NCI-H1092 (cell line): ENCODE measurements at places on chromosomes 12 and 14.

- DNase-seq = no peak
Measured at GRCh38 chr14:64942531-64943111, at the start of gene GPX2. Gene GPX2, minus strand, starts transcription at chr14:64942745. Its CDS starts 19 bp downstream, at chr14:64942726.

GRCh38 chr12:125983094-125983783 lies 918.0 kb downstream of the AACS start:
- DNase-seq = no peak

DNA sequence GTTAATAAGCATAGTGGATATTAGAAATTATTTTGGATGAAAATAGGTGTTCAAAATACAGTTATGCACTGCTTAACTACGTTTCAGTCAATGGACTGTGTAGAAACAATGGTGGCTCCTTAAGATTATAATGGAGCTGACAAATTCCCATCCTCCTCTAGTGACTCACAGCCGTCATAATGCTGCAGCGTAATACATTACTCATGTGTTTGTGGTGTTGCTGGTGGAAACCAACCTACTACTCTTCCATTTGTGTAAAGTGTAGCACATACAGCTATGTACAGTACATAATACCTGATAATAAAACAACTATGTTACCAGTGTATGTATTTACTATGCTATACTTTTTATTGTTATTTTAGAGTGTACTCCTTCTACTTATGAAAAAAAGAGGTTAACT lies 111.2 kb upstream of the TMCC3 start:
- DNase-seq = no peak

DNA sequence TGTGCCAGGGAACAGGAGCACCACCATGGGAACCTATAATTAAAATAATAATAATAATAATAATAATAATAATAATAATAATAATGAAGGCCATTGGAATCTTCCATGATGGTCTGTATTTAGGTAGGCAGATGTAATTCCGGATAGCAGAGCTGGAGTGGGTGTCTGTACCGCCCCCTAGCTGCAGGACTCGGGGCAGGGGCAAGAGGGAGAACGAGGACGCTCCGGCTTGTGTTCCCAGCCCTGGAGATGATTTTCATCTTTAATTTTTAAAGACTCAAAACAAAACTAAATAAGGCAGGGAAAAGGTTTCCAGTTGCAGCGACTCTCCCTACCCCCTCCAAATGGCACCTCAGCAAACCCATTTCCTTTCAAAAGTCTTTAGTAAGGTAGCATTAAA lies 501.1 kb downstream of the VRK1 start:
- DNase-seq = no peak

DNA sequence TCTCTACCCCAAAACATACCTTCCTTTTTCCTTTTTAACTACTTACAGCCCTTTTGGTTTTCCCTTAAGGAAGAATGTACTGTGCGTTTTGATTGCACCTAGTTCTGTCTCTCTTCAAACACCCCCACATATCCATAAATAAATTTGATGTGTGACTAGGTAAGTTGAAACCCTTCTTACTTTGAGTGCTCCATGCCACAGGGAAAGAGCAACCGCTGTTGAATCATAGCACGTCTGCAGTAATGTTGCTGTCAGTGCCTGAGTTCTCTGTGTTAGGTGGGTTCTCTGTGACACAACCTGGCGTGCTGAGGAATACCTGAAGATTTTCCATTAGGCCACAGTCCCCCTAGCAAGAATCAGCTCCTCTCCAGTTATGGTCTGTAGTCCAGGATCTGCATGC lies 102.1 kb downstream of the FIGNL2 start:
- DNase-seq = no peak

GRCh38 chr12:39301422-39301821 lies 141.5 kb downstream of the KIF21A start:
- no peak for DNase-seq

DNA sequence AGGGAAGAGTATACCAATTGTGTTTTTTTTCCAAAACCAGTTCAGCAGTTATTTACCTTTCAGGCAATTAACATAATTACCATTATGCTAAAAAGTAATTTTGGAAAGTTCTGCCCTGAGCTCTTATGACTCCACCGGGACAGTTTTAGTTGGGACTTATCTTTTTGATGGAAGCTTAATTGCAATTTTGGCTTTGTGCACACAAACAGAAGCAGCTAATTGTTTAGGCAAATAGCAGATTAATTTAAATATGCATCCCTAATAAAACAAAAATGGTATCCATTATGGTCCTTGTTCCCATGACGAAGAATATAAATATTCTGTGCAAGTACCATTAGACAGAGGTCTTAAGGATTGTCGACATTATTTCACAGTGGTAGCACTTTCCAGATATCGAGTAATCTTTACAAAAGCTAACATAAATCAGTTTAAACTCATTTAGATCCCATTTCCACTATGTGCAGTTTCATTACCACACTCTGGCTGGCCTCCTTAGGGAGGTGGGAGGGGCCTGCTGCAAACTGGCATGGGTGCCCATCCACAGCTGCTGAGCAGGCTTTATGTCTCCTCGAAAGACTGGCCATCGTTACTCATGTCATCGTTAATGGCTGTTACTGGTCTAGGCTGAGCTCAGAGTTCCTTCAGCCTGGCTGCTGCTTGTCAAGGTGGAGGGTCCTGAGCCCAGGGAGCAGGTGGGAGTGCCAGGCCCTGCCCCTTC lies 68.2 kb downstream of the FBXW8 start:
- DNase-seq = no peak

GRCh38 chr12:614411-614970 lies 48.8 kb downstream of the NINJ2 start:
- DNase-seq = no peak

GRCh38 chr12:130137040-130138018 lies 24.9 kb upstream of the FZD10 start:
- peak; percentile 54 for DNase-seq

GRCh38 chr14:52080808-52081755 lies 12.2 kb upstream of the NID2 start:
- peak; percentile 19 for DNase-seq

- DNase-seq = no peak
Measured at GRCh38 chr14:61671082-61671481, 24.2 kb upstream of the HIF1A start.

- DNase-seq = no peak
Measured at GRCh38 chr12:132415327-132416120, 74.4 kb upstream of the FBRSL1 start.

DNA sequence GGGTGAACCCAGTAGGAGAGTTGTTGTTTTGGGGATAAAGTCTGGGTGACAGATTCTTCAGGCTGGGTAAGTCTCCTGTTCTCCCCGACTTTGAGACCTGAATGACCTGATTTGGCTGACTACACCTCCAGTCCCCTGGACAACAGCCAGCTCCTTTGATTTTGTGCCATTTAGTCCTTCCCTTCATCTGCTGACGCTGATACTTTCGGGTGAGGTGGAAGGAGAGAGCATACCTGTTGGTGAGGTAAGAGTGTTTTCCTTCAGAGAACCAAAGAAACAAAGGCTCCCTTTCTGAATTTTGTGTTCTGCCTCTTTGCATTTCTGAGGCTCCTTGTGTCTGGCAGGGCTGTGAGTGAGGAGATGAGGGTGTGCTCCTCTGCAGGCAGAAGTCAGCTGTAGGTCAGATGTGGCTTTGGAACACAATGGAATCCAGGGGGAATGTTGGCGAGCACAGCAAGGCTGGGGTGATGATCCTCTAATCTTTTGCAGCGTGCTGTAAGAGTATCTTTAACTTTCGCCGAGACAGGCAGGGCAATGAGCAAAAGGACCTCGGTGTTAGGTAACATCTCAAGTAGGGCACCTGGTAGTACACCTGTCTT lies 12.1 kb downstream of the ETV6 start:
- no peak for DNase-seq

- DNase-seq = no peak
Measured at GRCh38 chr14:70726651-70727375, 82.5 kb downstream of the MAP3K9 start.

DNA sequence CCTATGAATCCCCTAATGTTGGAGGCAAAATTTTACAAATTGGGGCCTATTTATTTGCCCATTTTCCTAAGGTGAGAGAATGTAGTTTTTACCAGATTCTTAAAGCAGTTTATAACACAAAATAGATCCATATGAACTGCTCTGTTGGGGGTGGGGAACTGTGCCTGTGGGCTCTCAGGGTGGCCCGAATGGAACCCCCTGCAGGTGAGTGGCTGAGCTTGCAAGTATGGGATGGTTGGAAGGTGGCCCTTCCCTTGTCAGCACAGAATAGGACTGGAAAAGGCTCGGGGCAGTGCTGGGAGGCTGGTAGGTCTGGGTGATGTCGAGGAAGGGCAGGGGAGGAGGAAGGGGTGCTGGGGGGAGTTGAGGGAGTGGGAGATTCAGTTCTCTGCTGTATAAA lies 4.9 kb downstream of the VSX2 start:
- DNase-seq = no peak

GRCh38 chr12:65432651-65433050 lies 154.2 kb downstream of the MSRB3 start:
- DNase-seq = no peak

DNA sequence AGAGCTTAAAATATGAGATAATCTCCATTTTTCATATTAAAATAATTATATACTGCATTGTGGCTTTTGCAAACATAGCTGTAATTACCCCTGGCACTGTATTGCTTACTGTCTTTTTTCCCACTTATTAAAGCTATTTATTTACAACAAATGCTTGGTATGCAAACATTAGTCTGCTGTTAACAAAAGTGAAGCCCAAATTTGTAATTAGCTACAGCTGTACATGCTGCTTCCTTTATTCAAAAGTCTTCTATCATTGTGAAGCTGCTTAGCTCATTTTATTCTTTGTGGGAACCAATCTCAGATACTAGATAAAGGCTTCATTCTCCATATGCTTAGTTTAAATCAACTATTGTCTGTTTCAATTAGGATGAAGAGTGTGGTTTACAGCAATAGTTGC lies 425.8 kb upstream of the FOXG1 start:
- no peak for DNase-seq

DNA sequence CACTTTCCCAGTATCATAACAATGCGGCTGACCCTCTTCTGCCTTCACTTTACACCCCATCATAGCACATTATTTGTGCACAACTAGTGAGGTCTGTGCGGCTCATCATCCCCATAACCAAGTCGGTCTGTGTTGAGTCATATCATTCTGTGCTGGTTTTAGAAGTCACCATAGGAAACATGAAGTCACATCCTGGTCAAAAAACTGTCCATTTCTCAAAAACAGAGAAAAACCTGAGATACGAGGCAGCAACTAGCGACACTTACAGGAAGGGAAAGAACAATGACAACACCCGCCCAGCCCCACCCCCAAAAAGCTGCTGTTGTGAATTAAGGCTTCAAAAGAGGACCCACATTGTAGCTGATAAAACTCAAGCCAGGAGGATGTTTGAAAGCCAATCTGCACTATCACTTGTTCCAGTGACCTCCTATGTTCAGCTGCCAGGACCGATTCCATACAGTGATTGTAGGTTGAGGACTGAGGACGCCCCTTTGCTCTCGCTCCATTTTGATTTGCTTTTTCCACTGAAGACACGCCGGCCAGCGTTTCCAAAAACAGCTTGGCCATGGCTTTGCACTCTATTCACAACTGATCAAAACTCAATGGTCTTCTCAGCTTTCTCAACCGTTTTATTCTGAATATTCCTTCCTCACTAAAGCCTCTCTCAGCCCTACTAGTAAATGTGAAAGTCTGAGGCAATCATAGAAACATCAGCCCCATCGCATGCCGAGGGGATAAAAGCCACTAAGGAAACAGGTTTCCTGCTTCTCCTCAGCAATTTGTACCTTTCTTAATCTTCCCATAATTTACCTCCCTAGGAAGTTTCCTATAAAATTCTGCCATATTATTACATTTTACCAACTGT lies 87.5 kb downstream of the DUSP16 start:
- DNase-seq = no peak

- no peak for DNase-seq
Measured at GRCh38 chr12:19431407-19432308, 7.6 kb upstream of the AEBP2 start.

- DNase-seq = no peak
Measured at GRCh38 chr12:14605401-14605989, 37.8 kb upstream of the PLBD1 start.

DNA sequence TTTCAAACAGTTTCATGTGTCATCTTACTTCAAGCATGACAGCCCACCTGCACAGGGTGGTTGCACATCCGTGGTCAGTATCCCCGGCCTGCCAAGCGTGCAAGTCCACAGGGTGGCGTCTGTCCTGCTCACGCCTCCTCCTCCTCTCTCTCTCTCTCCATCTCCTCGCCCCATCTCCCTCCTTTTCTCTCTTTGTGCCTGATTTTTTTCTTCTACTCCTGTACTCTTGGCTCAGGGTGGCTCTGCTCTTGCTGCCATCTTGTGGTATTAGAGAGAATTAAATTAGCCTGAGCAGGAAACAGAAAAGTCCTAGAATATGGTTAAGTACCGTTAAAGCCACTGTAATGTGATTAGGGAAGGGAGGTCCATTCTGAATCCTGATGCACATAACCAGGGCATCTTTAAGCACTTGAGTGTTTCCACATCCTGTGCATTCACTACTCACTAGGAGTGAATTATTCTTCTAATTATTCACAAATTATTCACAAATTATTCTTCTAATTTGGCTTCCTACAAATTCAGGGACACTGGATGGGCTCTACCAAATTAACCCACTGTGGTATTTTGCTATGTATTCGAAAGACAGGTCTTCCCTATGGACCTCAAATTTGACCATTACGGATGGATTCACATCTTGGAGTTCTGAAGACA lies 25.5 kb upstream of the DTX1 start:
- peak; percentile 62 for DNase-seq

- DNase-seq = peak; percentile 52
Measured at GRCh38 chr14:52043690-52044089, 25.2 kb downstream of the NID2 start.

- no peak for DNase-seq
Measured at GRCh38 chr14:34642595-34642994, 12.6 kb upstream of the SNX6 start.

DNA sequence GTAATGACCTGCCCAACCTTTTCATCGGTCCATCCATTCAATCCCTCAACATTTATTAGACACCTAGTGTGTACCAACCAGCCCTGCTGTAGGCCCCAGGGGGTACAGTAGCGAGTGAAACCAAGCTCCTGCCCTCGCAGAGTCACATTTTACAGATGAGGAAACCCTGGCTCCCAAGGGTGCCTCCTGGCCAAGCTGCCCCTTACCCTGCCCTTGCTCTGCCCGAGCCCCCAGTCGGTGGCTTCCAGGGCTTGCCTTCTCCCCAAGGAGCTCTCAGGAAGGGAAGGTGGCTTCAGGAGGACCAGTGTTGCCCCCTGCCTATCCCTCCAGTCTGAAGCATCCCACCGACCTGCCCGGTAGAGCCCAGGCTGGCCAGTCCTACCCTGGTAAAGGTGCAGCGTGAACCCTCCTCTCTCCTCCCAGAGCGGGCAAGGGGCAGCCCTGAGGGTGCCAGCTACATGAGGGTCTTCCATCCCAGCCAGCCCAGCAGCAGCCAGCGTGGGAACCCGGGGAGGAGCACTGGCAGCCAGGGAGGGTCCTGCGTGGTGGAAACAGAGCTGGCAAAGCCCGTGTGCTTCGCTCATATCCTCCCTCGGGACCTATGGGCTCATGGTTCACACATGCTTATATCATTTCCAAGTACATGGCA lies 670 bp upstream of the BEGAIN start:
- no peak for DNase-seq

DNA sequence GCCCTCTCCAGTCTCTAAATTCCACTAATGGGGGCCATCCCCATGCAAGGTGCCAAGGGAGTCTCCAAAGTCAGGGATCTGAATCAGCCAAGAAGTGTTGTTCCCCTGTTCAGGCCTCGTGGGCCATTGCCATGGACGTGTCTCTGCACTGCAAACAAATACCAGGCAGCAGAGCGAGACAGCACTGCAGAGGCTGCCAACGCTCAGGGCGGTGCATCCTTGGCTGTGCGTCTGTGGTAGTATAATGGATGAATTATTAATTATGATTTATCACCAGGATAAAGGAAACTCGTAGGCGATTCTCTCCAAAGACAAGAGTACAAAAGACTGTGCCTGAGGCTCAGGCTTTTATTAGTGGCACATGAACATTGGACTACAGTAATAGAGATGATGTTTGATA lies 122.3 kb upstream of the NTF3 start:
- DNase-seq = peak; percentile 41
